DMS53 (cell line): ENCODE measurements at places on chromosomes 1 and 21.

GRCh38 chr1:16042096-16042495, 1.5 kb upstream of the CLCNKB start:
- no peak for DNase-seq

GRCh38 chr1:36831186-36831810, 203.0 kb downstream of the GRIK3 start:
- no peak for DNase-seq

DNA sequence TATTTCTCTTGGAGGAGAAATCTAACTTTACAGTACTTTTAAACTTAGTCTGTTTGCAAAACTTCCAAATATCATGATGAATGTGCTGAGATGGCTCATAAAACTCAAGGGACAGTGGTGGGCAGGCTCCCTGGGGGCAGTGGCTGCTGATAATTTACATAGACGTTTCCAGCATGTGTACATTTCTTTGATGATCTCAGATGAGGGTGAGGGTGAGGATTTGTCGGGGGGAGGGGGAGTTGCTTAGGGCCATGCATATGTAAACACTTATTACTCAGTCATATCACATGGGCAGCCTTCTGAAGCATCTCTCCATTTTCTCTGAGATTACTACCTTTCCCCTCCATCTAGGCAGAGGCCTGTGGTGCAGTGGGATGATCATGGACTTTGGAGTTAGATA, 152.9 kb upstream of the HMGB4 start:
- DNase-seq, result peak; percentile 50

DNA sequence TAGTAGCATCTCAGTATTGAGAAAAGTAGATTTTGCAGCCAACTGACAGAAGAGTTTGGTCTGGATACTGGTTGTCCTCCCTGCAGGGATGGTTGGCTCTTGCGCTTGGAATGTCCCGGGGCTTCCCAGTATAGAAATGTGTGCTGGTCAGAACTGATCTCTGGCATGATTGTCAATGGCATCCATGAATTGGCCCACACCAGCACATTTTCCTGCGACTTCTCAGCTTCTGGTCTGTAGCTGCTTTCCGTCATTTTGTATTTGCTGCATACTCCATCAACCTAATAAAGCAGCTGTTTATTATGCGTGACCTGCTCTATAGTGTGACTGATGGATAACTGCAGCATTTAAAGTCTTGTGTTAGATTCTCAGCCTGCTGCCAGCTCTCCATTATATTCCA, 203.7 kb downstream of the S1PR1 start:
- no peak for DNase-seq

GRCh38 chr1:37449936-37450335, 24.4 kb upstream of the ZC3H12A start:
- no peak for DNase-seq

GRCh38 chr1:162699366-162699765, 67.1 kb downstream of the DDR2 start:
- DNase-seq, result no peak

- DNase-seq, result no peak
These were observed 20.7 kb downstream of the UBE2G2 start for GRCh38 chr21:44780767-44781459.

GRCh38 chr1:224720216-224720615, 104.1 kb downstream of the CNIH3 start:
- peak; percentile 36 for DNase-seq

GRCh38 chr1:88375977-88376376, 308.1 kb upstream of the PKN2 start:
- peak; percentile 39 for DNase-seq

GRCh38 chr21:44527983-44528633, 11.9 kb downstream of the KRTAP10-1 start:
- no peak for DNase-seq

GRCh38 chr21:34220556-34221195, 143.1 kb upstream of the KCNE2 start:
- DNase-seq, result no peak

DNA sequence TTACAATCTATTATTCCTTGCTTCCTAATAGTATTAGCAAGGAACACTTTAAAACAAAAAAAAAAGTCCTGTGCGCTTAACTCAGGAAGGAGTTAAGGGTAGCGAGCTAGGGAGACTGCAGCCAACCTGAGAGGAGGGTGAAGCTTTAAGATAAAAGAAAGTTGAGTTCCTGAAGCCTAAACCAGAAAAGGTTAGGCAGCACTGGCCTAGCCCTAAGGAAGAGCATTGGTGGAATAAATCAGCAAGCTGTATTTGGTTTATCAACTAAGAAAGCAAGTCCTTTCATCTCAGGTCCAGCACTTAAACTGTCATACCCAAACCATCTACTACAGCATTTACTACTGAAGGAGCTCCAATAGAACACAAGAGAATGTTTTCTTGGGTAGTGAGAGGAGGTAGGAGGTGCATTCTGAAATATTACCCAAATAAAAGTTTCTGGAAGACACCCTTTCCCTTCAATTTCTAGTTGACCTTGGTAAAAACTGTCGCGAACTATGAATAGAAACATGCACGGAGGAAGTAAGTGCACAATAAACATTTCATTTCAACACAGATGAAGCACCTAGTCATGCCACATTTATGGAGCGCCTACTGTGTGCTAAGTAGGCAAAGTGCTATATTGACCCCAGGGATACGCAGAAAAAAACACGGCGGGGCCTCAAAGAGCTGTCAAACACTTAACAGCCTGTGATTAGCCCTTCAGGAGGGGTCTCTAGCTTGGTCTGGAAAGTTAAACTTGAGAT, 1.3 kb downstream of the GLRX2 start:
- DNase-seq, result peak; percentile 23

DNA sequence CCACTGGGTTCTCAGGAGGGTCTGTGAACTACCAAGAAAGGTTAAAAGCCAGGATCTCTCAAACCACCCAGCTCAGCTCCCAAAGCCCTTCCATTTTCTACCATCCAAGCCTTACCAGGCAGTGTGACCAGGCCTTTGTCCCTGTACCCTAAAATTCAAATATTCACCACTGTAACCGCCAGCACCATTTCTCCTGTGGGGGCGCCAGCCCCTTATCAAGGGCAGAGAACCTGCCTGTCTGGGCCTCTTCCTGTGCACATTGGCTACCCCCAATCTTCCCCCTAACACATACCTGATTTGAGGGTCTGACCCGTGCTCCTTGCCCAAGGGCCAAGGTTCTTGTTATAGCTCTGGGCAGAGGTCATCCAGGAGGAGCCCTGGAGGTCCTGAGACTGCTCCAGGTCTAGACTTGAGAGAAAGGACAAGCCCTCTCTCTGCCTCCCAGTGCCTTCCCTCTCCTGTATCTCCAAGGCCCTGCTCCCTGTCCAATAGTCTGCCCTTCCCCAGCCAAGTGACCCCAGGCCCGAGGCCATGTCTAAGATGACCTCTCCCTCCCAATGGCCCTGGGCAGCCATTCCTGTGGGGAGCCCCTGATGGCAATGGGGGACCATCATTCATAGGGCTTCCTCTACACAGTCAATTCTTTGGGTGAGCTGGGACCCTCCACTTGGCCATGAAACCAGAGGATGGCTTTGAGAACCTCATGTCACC, 78.5 kb downstream of the FHAD1 start:
- DNase-seq, result no peak

GRCh38 chr21:20882462-20883407, 115.5 kb upstream of the NCAM2 start:
- peak; percentile 59 for DNase-seq

DNA sequence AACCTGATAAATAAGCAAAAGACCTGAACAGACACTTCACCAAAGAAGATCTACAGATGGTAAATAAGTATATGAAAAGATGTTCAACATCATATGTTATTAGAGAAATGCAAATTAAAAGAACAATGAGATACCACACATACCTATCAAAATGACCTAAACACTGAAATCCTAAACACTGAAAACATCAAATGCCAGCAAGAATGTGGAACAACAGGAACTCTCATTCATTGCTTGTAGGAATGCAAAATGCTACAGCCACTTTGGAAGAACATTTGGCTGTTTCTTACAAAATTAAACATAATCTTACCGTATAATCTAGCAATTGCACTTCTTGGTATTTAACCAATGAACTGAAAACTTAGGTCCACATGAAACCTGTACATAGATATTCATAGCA, 14.9 kb upstream of the PIGK start:
- DNase-seq, result no peak

GRCh38 chr1:181791721-181792120, 269.8 kb downstream of the ZNF648 start:
- no peak for DNase-seq

DNA sequence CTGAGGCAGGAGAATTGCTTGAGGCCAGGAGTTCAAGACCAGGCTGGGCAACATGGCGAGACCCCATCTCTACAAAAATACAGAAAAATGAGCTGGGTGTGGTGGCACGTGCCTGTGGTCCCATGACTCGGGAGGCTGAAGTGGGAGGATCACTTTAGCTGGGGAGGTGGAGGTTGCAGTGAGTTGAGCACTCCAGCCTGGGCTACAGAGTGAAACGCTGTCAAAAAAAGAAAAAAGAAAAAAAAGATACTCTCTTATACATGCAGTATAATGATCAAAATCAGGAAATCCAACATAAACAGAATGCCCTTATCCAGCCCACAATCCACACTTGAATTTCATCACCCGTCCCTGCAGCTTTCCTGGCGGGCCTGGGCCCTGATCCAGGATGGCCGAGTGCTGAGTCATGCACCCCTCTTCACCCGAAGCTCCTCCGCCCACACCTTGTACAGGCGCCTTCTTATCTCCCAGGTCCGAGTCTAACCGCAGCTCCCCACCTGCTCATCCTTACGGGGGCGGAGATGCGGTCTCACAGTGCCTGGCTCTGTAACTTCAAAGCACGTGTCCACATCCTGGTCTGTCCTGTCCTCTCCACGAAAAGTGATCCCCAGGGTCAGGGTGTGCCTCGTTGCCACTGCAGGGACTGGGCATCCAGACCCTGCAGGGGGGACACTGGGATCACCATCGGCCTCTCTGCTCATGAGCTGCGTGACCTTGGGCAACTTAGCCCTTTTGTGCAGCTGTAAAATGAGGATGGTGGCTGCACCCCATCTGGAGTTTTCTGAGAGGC, 120.2 kb upstream of the SLC45A1 start:
- DNase-seq, result peak; percentile 84

DNA sequence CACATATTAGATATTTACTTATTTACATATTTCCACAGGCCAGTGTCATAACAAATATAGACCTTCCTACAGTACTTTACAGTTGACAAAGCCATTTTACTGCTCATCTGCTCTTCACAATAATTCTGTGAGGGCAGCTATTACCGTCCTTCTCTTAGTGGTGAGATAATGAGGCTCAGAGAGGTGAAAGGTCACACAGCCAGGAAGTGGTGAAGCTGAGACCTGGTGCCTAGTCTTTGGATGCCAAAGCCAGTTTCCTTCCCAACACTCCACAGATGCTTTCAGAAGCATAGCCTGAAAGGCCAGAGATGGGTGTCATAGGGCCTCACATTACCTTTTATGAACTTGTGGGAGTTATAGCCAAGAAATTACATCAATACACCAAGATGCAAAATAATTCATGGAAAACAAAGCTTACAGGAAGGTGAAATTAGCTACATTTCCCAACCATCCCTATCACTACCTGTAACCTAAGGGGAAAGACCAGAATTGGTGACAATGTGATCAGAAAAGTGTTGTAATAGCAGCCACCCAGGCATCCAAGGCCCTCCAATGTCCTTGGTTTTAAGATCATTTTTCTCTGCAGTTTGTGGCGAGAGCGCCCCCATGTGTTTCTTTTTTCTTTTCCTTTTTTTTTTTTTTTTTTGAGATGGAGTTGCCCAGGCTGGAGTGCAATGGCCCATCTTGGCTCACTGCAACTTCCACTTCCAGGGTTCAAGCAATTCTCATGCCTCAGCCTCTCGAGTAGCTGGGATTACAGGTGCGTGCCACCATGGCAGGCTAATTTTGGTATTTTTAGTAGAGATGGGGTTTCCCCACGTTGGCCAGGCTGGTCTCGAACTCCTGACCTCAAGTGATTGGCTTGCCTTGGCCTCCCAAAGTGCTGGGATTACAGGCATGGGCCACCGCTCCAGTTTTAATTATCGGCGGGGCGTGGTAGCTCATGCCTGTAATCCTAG, 26.5 kb upstream of the RPL11 start:
- peak; percentile 66 for DNase-seq

GRCh38 chr1:156874572-156875340, 14.1 kb downstream of the NTRK1 start:
- DNase-seq, result no peak
